ENCODE measurements at places on chromosomes 2 and 18.

DNA sequence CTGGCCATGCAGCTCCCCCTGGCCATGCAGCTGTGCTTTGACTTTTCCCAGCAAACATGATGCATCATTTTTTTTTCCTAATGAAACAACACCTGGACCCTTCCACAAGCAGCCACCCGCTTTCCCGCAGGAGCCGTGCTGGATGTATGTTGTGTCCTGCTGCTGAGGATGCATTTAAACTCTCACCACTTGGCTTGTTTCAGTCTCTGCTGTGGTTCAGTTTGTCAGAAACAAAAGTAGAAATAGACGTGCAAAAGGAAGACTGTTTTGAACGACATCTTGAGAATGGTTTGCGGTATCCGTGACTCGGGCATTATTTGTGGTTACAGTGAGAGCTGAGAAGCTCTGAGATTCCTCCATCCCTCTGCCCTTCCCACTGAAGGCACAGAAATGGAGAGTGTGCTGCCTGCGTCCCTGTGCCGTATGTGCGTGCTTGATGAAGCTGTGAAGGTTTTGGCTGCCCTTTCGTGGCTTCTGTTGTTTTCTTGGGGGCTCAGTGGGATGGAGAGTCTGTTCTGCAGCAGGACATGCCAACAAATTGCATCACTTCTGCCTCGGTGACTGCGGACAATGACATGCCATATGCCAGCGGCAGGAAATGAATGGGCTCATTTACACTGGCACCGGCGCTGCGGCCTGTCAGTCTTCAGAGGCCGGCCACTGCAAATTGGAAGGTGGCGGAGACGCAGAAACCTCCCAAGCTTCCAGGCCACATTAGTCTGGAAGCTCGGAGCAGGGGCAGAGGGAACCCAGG, 417.7 kb upstream of the SALL3 start:
- DNase-seq = no peak

DNA sequence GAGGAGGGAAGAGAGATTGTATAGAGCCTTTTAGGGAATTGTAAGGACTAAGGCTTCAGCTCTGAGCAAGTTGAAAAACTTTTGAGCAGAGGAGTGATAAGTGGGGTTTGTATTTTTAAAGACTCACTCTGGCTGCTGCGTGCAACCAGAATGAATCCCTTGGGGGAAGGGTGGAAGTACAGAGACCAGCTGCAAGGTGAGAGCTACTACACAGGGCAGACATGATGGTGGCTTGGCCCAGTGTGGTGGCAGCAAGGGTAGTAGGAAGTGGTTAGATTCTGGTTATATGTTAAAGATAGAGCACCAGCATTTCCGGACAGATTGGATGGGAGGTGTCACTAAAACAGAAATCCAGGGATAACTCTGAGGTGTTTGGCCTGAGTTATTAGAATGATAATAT, 10.1 kb upstream of the SESTD1 start:
- no peak for DNase-seq

- DNase-seq = no peak
Measured at GRCh38 chr18:27404855-27405254, 219.7 kb upstream of the CHST9 start.

DNA sequence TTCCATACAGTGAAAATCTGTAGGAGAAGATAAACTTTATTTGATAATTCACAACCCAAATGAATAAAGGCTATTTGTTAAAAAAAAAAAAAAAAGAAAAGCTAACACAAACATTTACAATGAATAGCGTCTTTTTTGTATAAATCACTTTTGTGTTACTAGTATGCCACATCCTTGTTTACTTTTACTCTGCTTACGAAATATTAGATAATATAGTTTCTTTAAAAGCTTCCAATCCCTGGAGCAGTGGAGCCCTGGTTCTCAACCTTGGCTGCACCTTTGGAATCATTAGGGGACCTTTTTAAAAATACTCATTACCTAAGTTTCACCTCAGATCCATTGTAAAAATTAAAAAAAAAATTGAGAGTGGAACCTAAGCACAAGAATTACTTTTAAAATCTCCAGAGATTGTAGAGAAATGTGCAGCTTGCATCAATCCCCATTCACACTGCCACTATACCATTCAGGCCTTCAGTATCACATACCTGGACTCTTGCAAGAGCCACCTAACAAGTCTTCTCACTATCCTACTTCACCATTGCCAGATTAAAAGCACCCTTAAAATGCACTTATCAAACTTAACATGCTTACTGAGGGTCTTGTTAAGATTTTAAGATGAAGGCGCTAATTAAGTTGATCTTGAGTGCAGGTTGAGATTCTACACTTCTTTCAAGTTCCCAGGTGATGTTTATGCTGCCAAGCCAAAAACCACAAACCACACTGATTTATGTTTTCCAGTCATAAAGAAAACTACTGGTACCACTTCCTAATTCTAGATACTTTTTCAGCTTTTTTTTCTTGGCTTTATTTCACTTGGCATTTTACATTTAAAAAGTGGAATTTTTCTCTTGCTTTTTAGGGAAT, 59.7 kb upstream of the ZC3H15 start:
- DNase-seq = no peak

DNA sequence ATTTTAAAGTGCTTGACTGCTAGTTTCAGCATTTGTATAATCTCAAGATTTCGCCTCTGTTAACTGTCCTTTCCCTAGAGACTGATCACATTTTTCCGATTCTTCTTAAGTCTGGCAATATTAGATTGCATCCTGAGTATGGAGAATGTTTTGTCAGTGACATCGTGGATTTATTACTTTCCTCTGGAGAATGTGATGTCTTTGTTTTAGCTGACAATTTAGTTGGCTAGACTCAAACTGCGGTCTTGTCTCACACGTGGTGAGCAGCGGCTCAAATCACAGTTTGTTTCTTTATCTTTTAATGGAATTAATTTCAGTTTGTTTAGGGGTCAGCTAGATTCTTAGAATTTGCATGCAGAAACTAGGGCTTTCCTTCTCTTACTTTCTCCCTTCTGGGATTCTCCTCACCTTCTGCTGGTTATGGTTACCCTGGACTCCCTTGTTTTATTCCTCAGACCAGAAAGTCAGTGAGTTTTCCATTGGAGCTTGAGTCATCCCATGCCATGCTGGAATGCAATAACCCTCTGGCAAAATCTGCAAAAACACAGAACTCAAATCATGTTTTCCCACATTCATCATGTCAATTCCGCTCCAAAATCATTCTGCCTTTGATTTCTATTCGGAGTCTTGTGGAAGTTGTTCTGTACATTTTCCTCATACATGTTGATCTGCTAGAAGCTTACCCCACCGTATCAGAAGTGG, 327.2 kb upstream of the TRIB2 start:
- DNase-seq = no peak

GRCh38 chr2:42359965-42360483, 993 bp downstream of the COX7A2L start:
- no peak for DNase-seq

DNA sequence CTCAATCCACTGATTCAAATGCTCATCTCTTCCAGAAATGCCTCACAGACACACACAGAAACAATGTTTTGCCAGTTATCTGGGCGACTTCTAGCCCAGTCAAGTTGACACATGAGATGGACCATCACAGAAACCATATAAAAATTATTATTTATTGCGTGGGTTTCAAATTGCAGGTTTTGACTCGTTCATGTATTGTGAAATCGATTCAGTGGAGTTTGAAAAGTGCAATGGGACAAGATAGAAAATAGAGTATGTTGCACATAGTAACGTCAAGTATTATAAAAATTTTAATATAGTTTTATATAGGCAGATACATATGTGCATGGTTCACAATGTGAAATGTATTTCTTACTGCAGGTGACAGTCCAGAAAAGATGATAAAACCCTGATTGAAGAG, 100.8 kb downstream of the MRPS9 start:
- no peak for DNase-seq

DNA sequence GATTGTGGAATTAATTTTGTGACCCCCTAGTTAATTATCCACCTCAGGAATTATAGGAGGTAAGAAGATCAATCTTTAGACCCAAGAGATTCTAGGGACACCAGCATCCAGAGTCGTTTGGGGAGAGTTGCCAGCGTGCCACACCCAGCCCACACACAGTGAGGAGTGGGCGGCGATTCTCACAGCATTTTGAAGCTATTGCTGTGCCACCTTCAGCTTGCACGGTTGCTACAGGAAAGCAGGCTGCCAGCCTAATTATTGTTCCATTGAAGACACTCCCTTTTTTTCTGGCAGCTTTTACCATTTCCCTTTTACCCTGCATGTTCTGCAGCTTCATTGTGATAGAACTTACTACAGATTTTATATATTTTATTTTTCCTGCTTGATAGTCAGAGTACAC, 13.1 kb upstream of the MYL12A start:
- no peak for DNase-seq

- DNase-seq = no peak
Measured at GRCh38 chr2:234447189-234447588, 49.7 kb downstream of the ARL4C start.

- no peak for DNase-seq
Measured at GRCh38 chr2:154125891-154126290, 254.2 kb downstream of the GALNT13 start.

GRCh38 chr2:109318150-109318948, 189.3 kb downstream of the SH3RF3 start:
- DNase-seq = no peak

GRCh38 chr2:105803773-105804172, 59.1 kb downstream of the NCK2 start:
- DNase-seq = no peak

DNA sequence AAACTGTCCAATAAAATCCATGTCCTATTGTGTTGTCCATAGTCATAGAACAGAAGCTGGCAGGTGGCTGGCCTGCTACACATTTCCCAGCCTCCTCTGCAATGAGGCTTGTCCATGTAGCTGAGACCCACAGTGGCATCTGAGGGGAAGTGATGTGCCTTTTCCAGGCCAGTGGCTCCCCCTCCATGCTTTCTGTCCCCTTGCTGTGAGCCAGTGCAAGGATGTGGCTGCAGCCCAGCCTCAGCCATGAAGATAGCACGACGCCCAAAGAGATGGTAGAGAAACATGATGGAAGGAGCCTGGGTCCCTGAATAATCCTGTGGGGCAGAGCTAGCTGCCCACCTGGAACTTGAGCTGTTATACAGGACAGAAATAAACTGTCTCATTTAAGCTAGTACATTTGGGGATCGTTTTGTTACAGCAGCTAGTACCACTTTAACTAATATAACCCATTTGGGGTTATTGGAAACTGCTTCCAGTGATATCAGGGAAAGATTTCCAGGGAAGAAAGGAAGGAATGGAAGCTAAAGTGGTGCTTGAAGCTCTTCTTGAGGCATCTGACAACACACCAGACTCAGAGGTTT, 40.3 kb downstream of the SFXN5 start:
- no peak for DNase-seq

DNA sequence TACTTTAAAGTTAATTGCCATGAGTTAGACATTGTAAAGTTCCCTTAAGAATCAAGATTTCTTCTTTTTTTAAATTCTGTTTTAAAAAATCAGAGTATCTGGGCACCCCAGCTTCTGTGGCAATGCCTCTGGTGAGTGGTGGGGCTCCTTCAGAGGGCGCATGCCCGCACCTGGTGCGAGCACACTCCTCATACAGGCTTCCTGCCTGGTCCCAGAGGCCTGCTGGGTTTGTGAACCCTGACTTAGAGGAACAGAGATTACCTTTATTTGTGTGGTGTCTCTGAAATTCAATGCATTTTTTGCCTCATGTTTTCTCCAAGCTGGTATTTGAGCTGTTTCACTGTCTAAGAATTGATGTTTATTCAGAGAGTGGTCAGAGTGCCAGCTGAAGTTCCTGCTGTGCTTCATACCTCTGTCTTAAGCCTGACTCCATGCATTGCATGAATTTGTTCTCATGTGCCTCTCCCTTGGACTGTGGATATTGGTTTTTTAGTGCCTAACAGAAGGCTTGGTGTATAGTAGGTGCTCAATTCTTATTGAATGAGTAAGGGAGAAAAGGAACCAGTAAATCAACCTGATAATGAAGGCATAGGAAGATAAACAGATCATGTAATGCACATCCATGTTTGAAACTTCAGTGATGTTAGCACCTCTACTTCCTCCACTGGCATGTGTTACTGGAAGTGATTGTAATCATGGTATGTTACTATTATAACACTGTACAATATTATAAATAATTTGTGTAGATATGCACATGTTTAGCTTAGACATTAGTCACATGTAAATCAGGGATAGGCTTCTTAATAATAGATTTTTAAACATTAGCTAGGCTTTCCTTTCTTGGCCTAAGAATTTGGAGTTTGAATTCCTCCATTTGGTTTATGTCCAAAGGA, 29.0 kb downstream of the PHLPP1 start:
- no peak for DNase-seq
